ENCODE measurements at places on chromosomes 13 and 19.

GRCh38 chr19:7556696-7557315 is 21.3 kb downstream of the PNPLA6 start:
- no peak for DNase-seq

DNA sequence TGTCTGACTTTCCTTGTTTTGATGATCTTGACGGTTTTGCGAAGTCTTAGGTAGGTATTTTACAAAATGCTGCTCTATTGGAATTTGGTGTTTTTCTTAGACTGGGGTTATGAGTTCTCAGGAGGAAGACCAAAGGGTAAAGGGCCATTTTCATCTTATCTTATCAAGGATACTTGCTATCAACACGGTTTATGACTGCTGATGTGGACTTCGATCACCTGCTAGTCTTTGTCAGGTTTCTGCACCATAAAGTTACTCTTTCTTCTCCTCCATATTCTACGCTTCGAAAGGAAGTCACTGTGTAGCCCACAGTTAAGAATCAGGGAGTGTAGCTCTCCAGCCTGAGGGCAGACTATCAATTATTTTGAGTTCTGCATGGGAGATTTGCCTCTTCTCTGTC is 7.4 kb upstream of the CEBPG start:
- no peak for DNase-seq

DNA sequence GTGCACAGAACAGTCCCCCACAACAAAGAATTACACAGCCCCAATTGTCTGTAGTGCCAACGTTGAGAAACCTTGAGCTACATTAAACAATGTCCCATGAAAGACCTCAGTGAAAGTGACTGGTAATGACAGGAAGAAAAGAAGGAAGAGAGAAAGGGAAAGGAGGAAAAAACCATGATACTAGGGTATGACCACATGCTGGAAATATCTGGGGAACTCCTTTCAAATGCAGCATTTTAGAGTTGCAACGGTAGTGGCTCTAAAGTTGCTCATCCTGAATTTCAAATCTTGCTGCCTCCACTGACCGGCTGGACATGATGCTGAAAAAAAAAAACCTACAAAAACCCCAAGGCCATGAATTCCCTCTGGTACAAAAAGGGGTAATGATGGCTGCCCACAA is 26.5 kb downstream of the FPR3 start:
- DNase-seq, result no peak

DNA sequence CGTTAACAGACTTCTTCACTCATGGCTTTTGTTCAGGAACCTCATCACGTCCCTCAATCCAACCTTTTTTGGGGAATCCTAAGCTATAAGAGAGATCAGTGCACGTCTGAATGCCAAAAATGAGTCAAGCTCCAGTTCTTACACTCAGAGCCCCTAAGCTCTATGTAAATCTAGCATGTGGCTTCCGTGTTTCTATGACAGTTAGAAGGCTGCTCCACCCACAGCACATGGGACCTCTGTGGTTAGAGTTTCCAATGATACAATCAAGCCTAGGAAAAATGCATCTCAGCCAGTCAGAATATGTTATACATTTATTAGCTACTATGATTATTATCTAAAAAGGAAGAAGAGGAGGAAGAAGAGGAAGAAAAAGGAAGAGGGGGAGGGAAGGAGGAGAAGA is 135.9 kb downstream of the ENOX1 start:
- no peak for DNase-seq

DNA sequence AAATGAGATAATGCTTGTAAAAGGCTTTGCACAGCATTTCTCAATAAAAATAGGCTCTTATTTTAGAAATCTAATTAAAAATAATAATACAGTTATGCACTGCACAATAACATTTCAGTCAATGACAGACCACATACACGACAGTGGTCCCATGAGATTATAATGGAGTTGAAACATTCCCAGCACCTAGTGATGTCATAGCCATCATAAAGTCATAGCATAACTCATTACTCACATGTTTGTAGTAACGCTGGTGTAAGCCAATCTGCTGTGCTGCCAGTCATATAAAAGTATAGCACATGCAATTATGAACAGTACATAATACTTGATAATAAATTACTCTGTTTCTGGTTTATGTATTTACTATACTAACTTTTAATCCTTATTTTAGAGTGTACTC is 12.7 kb upstream of the SERPINE3 start:
- DNase-seq, result no peak

GRCh38 chr19:39546599-39546998 is 6.6 kb upstream of the EID2 start:
- DNase-seq, result no peak

DNA sequence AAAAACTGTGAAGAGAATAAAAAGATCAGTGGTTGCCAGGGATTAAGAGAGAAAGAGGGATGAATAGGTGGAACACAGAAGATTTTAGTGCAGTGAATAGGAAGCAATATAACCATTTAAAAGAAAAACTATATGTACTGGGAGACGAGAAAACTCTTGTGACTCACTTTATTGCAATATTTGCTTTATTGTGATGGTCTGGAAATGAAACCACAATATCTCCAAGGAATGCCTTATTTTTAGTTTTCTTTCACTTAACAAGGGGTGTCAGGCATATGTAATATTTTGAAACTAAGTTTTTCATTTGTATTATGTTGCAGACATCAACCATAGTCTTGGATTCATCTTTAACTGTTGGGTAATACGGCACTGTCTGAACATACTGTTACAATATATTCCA is 1308.2 kb downstream of the PCDH9 start:
- DNase-seq, result no peak

GRCh38 chr13:45512098-45512496 is 47.4 kb downstream of the COG3 start:
- no peak for DNase-seq

DNA sequence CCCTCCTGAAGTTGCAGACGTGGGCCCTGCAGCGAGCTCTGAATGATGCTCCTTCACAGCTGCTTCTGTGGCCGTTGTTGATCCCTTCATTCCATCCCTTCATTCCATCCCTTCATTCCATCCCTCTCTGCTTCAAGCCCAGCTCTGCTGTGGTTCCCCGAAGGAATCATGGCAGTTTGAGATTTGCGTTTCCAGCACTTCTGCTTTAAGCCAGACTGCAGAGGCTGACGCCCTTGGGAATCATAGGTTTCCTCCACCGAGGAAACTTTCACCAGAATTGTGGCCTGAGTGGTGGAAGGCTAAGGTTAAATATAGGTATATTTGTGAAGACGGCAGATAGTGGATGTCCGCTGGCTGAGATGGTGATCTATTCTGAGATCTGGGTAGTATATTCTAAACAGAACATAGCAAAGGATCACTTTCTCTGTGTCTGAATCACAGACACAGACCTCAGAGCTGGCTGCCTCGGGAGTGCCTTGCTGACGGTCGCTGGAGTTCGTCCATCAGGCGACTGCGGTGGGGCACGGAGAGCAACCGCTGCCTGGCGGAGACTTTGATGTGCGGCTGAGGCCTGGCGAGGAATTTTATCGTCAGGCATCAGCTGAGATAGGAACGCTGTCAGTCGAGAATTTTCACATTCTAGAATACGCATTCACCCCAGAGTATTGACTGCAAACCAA is 42.8 kb upstream of the DCUN1D2 start:
- DNase-seq, result no peak
